ENCODE measurements at places on chromosomes 2 and 18. TPM values are rescaled to one million over a fixed set of nuclear protein-coding genes. Genes with fewer than 3 reads are reported as not detected.

DNA sequence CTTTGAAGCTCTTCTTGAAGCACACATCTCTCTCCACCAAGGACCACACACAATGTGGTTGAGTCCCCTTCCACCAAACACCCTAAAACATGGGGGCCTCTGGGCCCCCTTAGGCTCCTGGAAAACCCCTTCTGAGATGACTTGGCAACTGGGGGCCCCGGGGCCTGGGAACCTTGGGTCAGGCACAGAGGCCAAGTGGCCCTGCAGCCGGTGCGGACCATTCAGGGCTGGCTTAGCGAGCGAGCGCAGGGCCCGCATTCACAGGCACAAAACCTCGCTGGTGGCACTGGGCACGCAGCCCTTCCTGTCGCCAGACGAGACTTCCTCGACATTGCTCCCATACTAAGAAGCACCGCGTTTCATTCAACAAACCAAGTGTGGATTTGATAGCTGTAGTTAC, 111.2 kb upstream of the ID2 start:
- DNase-seq, result no peak

GRCh38 chr2:69490486-69490885, 53.3 kb upstream of the NFU1 start:
- no peak for DNase-seq

DNA sequence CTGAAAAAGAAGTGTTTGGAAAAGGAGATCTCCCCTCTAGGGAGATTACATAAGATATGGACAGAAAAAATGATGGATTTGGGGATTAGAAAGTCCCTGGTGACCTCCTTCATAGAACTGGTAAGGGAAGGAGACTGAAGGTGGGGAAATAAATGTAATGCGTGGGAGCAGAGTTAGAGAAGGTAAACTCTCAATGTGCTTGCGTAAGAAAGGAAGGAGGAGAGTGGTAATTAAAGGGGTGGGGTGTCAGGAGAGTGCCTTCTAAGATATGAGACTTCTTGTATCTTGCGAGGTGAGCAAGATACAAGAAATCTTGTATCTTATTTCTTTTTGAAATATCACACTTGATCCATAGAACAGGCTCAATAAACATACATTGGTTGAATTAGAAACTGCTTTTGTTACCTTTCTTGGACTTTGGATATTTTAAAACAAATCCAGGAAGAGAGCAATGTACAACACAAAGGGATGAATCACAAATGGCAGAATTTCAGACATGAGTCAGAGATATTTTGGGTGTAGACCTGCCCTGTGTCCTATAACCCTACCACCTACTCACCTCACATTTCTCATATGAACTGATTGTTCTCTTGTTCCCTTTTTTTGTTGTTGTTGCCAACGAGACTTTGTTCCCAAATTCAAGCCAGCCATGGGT, 342.4 kb downstream of the INSIG2 start:
- DNase-seq, result no peak

DNA sequence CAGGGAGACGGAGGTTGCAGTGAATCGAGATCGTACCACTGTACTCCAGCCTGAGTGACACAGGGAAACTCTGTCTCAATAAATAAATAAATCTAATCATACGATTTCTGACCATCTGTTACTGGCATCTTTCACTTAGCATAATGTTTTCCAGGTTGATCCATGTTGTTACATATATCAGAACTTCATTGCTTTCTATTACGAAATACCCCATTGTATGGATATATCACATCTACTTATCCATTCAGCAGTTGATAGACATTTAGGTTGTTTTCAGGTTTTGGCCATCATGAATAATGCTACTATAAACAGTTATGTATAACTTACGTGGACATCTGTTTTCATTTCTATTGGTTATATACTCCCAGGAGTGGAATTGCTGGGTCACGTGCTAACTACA, 303.9 kb downstream of the PAX3 start:
- no peak for DNase-seq

DNA sequence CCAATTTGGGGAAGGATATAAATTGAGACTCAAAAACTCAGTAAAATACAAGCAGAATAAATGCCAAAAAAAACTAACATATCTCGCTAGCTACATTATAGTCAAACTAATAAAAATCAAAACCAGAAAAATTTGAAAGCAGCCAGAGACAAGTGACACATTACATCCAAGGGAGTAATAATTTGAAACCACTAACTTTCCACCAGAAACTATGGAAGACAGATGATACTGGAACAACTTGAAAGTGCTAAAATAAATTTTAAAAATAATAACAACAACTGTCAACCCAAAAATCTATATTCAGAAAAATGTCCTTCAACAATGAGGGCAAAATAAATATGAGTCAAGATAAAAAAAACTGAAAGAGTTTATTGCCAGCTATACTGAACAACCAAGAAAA, 110.7 kb downstream of the EVA1A start:
- DNase-seq, result no peak

ST8SIA3 gene
- not detected for total RNA-seq

- no peak for DNase-seq
Measured at GRCh38 chr2:237651761-237652160, 24.4 kb downstream of the LRRFIP1 start.

REG1A gene
- not detected for total RNA-seq

GRCh38 chr2:102892698-102893310, 131.0 kb downstream of the TMEM182 start:
- DNase-seq, result no peak

SCG2 gene
- total RNA-seq, result not detected

- DNase-seq, result no peak
Measured at GRCh38 chr2:75516378-75517360, 44.1 kb downstream of the EVA1A start.

- DNase-seq, result no peak
Measured at GRCh38 chr2:126637386-126637785, 18.6 kb upstream of the GYPC start.

DLGAP1 gene
- not detected for total RNA-seq

GRCh38 chr2:96261328-96262003, 4.3 kb downstream of the TMEM127 start:
- DNase-seq, result no peak

DNA sequence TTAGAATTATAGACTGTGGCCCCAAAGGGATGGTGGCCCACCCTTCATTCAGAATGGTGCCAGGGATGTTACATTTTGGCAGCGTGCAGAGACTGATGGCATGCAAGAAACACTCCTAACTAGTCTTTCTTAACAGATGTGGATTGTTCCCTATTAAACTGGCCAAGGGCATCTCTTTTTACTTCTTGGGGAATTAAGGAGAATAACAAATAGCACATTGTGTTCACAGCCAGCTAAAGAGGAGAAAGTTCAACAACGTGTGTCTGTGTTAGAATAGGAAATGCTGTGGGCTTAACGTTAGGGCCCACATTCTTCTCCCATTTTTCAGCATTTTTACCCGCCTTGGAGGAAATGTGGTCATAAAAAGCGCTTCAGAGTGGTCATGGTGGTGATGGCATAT, 404.8 kb downstream of the CDH2 start:
- DNase-seq, result no peak

GRCh38 chr2:238095143-238095542, 5.0 kb upstream of the ESPNL start:
- peak; percentile 26 for DNase-seq

DNA sequence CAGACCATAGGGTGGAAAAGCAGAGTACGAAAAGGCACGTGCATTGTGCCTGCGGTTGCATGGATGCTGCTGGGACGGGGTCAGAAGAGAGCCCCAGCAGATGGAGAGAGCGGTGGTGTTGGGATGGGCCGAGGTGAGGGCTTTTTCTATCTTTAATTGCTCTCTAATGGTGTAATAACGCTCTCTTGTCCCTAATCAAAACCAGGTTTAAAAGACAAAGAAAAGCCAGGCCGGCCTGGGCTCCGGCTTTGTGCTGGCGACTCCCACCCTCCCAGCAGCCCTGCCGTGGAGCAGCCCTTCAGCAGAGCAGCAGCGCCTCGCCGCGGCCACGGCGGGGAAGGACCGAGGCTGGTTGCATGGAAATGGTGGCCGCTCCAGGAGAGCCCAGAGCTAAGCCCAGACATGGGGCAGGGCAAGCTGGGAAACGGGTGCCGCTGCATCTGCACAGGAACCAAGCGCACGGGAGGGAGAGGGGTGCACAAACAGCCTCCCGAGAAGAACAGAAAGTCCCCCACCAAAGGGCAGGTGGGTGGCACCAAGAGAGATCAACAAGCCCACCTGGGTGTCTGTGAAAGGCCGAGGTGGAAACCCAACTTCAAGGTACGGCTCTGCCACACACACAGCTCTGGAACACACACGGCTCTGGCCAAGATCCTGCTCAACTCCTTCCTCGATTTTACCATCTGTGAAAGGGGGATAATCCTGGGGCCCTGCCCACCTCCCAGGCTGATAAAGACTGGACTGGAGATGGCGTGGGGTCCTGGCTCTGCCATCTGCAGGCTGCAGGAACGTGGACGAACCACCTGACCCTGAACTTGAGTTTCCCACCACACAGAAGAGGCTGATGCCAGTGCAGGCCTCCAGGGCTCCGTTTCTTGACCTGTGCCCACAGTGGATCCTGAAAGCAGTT, 15.0 kb downstream of the HS1BP3 start:
- DNase-seq, result peak; percentile 91

Data from Right ventricle myocardium inferior (tissue), 1 donor.